ENCODE measurements at places on chromosomes 3 and 15.

GRCh38 chr15:101248274-101248673, 3.6 kb downstream of the CHSY1 start:
- no peak for DNase-seq

GRCh38 chr15:32904448-32904847, 186.6 kb downstream of the GREM1 start:
- no peak for DNase-seq

DNA sequence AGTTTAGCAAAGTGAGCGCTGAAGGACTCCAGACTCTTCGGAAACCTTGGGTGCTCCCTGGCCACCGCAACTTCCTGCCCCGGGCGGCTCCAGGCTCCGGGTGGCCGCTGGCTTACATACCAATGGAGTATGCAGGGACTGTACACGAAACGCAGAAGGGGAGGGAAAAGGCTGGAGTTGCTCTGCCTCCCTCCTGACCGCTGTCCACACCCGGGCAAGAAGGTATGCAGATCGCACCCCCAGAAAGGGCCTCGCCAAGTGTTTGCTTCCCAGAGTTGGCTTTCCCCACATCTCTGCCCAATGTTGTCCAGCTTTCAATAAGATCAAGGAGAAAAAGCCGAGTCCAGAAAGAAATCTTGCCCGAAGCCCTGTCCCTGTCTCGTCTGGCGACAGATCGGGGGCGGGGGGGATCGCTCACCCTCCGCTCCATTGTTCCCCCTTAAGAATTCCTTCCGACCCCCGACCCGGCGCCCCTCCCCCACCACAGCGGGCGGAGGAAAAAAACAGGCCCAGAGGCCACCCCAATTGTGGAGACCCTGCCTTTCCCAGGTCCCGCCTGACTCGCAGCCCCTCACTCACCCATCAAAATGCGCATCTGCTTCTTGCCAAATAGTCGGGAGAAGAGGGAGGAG, 533 bp downstream of the ARF4 start:
- DNase-seq, result peak; percentile 53

- no peak for DNase-seq
Observed at GRCh38 chr3:168615493-168616020, 519.8 kb upstream of the GOLIM4 start.

DNA sequence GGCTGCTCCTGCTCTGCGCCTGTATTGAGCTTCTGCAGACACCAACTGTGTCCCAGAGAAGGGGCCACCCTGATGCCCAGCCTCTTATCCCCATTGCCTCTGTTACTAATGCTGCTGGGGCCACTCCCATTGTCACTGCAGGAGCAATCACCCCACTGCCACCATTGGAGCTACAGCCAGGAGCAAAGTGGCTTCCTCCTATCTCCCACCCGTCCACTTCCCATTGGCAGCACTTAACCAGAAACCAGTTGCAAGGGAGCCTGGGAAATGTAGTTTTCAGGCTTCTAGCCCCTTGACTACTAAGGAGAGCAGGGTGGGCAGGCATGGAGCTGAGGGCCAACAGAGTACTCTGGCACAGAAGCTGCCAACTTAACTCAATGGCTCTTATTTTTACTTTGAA, 55.9 kb upstream of the KLF13 start:
- DNase-seq, result no peak

GRCh38 chr3:184409331-184409926, 29.6 kb downstream of the CHRD start:
- no peak for DNase-seq

GRCh38 chr3:59436164-59436958, 386.5 kb upstream of the CFAP20DC start:
- no peak for DNase-seq

DNA sequence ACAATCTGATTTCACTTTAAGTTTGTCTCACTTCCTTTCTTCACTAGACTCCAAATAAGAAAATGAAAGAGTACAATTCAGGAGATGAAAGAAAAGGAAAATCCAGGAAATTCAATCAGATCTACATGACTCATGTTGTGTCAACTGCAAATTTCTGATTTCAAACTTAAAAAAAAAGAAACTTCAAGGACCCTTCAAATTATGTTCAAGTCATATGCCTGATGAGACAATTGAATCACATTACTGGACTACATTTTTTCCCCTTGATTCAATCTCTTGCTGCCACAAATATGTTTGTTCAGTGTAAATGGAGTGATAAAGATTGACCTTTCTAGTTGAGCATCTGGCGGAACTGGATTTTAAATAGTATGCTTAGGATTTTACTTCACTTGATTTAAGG, 37.4 kb downstream of the FRMD5 start:
- DNase-seq, result no peak

DNA sequence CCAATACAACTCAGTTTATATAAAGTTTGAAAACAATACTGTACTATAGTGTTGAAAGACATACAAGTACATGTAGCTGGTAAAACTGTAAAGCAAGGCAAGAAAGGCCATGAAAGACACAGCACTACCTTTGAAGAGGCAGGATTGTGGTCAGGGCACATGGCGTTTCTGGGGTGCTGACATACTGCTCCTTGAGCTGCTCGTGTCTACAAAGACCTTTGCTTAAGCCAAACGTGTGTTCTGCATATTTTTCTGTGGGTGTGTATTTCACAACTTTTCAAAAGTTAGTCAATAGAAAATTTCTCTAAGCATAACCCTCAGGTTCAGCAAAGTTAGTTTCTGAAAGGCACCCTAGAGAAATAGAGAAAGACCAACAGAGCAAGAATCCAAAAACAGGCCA, 14.1 kb upstream of the TOPAZ1 start:
- no peak for DNase-seq

GRCh38 chr3:179794355-179794754, 141.5 kb downstream of the USP13 start:
- no peak for DNase-seq

- no peak for DNase-seq
Observed at GRCh38 chr3:133722935-133723334, 23.3 kb upstream of the TF start.

- DNase-seq, result no peak
Observed at GRCh38 chr3:71429597-71429988, 153.9 kb downstream of the FOXP1 start.

DNA sequence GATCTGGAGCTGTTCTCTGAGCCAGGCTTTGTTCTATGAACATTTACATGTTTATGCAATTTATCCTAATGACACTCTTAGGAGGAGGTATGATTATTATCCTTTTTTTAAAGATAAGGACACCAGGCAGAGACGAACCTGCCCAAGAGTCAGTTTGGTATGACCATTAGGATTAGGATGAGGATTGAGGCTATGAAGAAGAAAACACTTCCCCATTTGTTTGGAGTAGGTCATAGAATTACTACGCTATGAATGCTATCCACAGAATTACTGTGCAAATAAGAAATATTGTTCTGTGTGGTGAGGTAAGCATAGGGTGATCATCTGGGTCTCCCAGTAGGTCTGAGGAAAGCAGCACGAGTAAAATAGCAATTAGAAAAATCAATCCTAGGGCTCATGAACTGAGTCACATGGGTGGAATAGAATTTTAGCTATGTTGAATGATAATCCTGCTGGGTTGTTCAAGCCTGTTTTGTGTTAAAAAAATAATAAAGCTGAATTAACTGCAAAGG, 23.9 kb downstream of the EIF4E3 start:
- DNase-seq, result no peak

- no peak for DNase-seq
Observed at GRCh38 chr15:49810720-49811119, 189.9 kb downstream of the DTWD1 start.

DNA sequence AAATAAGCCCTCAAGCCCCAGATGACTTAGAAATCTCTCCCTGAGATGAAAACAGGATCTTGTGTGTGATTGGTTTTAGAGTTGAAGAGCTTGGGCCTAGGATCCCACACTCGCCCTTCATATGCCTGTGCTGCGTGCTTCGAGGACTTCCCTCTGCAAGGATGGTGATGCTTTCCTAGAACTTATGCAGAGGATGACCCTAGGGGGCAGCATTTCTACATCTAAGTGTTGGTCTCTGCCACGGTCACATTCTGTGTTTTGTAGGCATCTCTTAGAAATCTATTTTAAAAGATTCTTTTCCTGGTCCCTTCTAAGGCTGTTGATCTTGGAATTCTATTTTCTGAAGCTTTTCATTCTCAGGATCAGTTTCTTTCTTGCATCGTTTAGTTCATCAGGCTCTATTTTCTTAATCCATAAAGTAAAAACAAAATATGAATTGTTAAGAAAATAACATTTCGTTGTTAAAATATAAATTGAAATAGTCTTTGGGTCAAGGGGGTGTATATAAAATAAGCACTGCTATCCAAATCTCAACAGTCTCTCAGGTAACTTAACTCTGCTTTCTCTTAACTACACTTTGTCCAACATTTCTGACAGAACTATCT, 45.7 kb downstream of the WDR76 start:
- peak; percentile 75 for DNase-seq

DNA sequence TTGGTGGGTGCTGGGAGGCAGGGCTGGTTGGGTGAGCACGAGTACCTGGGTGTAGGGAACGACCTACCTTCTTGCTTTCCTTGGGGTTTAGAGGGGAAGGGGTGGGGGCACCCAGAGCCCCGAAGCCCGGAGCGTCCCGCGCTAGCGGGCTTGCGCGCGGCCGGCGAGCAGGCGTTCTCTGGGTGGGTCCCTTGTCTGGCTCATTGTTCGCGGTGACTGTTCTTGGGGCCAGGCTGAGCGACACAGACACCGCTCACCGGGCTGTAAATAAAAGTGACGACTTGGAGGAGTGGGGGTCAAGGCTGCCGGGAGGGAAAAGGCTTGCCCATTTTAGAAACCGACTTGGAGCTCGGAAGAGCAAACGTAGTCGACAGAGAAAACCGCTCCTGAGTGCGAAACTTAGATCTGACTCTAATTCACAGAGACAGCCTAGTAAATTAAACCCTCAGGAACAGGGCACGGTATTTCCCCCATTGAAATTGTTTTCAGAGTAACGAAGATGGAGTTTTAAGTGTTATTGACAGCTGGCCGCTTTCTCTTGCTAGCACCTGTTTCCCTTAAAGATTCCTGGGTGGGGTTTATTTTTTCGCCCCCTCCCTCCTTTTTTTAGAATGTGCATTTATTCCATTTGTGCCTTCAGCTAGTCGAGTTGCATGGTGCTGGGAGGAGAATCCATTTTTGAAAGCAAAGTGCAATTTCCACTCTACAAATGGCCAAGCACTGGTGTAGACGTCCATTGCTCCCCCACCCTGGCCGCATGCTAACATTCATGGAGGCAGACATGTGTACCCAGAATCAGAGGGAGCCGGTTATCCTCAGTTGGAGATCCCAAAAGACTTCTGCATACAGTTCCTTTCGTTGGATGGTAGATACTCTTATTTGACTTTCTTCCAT, 532.1 kb upstream of the SEMA6D start:
- DNase-seq, result no peak

- no peak for DNase-seq
Observed at GRCh38 chr15:98649472-98650416, 1.4 kb downstream of the IGF1R start.

- no peak for DNase-seq
Observed at GRCh38 chr15:39269821-39270220, 311.1 kb upstream of the THBS1 start.

DNA sequence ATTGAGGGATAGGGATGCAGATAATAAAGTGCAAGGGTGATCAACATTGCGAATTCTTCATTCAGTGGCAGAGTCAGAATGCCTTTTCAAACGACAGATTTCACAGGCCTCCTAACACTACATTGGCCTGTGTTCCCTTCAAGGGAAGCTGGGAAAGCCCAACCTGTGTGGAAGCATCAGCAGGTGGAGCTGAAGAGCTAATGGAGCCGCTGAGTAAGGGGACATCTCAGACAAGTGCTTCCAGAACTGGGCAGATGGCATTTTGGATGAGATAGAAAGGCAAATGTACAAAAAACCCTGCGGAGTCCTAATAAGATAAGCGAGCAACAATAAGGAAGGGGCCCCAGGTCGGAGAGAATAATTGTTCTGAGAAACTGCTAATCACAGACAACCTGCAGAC, 8.5 kb upstream of the SLC24A5 start:
- no peak for DNase-seq

DNA sequence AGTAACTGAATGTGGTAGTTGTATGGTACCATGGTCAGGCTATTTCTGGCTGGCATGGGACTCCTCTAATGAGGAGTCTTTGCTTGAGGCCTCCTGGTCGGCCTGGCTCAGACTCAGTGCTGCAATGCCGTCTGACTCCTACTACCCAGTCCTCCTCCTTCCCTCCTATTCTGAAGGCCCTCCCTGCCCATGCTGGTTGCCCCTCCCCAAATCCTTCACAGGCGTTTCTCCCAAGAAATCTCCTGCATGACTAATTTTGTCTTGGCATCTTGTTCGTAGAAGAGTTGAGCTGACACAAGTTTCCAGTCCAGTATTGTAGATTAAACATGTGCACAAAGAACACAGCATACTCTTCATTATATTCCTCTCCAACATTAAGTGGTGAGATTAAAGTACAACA, 115.5 kb downstream of the NFKBIZ start:
- DNase-seq, result no peak

GRCh38 chr15:64596701-64597476, 136.5 kb downstream of the ZNF609 start:
- DNase-seq, result peak; percentile 53

DNA sequence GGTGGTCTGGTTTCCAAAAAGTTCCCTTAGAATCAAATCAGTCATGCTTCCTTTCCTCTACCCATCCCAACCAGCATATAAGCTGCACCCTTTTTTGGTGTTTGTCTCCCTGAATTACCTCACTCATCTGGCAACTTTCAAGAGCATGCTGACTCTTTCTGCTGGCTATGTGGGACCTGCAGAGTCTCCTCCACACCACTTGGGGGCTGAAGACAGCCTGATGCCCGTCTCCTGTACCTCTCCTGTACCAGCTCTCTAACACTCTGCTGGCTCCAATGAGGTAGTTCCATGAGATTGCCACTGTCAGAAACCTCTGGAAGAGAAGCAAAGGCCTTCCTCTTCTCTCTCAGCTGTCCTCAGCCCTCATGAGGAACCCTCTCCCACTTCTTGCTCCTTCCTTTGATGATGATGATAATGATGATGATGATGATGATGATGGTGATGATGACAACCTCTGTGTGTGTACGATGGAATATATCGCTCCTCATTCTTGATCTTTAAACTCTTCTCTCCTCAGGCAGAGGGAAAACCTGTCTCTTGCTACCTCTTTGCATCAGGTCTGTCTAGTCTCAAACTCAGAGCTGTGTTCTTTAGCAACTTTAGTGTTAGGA, 257.5 kb downstream of the ZNF621 start:
- DNase-seq, result no peak

DNA sequence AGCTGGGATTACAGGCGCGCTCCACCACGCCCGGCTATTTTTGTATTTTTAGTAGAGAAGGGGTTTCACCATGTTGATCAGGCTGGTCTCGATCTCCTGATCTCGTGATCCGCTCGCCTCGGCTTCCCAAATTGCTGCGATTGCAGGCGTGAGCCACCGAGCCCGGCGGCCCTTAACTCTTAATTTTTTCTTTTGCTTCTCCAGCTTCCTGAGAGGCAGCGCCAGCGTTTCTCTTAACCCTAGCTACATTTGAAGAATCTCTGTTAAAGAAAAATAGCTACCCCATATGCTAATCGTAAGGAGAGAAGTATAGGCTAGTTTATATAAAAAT, 465 bp upstream of the GK5 start:
- DNase-seq, result no peak

DNA sequence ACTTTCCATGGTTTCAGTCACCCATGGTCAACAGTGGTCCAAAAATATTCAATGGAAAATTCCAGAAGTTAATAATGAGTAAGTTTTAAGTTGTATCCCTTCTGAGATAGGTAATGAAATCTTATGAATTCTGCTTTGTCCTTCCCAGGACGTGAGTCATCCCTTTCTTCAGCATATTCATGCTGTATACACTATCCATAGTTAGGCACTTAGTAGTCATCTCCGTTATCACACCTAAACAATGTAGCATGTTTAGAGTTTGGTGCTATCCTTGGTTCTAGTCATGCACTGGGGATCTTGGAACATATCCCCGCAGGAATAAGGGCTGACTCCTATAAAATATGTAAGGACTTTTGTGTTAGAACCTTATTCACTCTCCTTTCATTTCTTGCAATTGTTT, 153.2 kb downstream of the UNC13C start:
- no peak for DNase-seq

Data from putamen (tissue), 1 donor.